ENCODE measurements at places on chromosomes 5 and 9.

DNA sequence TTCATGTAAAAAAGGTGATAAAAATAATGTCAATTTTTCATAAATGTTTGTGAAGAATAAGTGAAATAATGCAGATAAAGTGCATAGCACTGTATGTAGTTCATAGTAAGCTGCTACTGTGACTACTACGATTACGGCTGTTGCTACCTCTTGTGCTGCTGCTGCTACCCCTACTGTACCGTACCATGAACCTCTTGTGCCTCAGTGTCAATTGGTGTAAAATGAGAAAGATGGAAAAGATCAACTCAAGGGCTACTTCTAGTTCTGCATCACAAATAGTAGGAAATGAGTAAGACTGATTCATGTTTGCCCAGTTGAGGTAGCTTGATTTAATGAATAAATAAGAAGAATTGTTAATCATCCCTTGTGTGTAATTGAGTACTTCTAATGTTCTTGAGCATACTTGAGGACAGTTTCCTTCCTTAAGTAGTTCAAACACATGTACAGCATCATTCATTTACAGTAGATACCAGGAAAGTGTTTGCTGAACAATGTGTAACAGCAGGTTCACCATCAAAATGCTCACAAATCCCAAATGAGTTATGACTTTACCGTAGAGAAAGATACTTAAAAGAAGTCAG is 200.0 kb upstream of the ATP10B start:
- DNase-seq = no peak

DNA sequence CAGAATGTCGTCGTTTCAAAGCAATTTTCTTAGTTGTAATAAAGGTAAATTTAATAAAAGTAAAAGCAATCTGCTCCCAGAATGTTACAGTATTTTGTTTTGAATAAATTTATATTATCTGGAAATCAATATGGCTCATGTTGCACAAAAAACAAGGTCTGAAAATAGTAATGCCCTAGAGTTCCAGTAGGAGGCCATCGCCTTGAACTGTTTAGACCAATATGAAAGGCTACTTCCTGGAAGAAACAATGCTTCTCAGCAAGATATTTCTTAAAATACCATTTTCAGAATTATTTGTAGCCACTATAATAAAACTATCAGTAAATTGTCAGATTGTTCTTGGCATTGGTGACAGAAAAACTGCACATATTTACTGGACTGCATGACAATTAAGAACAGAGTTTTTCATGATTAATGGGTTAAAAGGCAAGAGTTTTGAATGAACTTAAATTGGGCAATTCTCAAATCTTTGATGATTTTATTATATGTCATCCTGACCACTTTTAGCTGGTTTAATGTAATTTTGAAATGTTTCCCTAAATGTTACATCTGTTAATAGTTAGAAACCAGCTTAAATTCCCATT is 153.2 kb downstream of the COMMD10 start:
- DNase-seq = no peak

DNA sequence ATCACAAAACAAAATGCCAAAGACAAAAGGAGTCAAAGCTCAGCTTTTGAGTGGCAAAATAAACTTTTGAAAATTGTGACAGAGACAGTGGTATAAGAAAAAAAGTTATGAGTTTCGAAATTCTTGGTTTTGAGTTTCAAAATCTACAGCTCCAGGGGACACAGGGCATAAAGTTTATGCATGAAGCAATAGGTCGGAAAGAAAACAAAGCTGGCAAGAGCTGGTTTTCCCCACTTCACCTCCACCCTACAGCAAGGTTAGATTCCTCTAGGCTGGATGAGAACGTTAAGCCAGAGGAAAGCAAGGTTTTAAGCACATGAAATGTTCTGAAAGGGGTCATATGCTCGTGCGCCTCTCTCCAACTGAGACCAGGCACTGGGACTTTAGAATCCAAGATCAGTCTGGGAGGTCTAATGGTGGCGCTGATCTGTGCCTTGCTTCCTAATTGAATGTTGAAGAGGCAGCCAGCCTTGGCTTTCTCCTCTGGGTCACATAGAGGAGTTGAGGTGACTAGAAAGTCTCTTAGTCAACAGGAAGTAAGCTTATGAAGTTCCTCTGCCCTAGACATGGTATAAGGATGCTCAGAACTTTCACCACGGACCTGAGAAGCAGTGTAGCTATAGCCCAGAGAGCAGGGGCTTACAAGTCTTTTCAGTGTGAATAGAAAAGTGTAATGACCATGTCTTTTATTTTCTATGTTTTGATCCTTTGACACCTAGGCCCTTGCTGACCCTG is 167.7 kb upstream of the DMAC1 start:
- DNase-seq = no peak

DNA sequence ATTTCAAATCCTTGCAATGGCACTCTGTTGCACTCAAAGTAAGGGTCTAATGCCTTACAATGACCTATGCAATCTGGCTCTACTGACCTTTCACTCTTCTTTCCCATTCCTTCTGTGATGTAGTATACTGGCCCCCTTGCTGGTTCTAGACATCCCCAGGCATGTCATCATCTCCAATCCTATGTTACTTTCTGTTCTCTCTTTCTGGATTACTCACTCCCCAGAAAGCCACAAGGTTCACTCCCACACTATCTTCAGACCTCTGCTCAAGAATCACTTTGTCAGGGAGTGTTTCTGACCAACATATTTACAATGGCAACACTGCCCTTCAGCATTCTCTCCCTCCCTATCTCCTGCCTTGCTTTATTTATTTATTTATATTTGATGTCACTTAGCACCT is 802.2 kb upstream of the WWC1 start:
- no peak for DNase-seq

- DNase-seq = no peak
Measured at GRCh38 chr5:133753856-133754255, 141.5 kb upstream of the FSTL4 start.

DNA sequence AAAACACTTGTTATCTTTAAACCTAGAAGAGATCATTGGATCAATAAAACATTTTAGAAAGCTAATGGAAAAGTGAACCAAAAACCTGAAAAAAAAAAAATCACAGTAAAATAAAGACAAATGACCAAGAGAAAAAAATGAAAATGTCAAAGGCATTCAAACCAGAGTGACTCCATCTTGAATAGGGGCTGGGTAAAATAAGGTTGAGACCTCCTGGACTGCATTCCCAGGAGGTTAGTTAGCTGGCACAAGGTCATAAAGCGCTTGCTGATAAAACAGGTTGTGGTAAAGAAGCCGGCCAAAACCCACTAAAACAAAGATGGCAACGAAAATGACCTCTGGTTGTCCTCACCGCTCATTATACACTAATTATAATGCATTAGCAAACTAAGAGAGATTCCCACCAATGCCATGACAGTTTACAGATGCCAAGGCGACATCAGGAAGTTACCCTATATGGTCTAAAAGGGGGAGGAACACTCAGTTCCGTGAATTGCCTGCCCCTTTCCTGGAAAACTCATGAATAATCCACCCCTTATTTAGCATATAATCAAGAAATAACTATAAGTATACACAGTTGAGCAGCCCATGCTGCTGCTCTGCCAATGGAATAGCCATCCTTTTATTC is 116.7 kb upstream of the NEK6 start:
- DNase-seq = no peak

DNA sequence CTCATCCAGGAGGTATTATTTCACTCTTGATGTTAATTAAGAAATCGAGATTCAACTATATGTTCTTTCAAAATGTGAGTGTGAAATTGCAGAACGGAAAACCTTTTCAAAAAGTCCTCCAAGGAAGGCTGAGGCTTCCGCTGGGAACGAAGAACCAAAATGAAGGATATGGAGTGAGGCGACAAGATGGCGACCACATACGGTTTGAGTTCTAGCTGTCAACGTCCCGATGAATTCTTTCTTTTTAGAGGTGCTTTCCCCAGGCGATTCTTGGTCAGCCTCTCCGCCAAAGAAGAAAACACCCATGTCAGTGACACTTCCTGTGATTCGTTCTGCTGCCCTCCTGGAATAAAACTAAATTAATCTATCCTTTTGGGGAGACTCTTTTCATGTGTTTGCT is 78.3 kb upstream of the ADAMTS16 start:
- DNase-seq = no peak

DNA sequence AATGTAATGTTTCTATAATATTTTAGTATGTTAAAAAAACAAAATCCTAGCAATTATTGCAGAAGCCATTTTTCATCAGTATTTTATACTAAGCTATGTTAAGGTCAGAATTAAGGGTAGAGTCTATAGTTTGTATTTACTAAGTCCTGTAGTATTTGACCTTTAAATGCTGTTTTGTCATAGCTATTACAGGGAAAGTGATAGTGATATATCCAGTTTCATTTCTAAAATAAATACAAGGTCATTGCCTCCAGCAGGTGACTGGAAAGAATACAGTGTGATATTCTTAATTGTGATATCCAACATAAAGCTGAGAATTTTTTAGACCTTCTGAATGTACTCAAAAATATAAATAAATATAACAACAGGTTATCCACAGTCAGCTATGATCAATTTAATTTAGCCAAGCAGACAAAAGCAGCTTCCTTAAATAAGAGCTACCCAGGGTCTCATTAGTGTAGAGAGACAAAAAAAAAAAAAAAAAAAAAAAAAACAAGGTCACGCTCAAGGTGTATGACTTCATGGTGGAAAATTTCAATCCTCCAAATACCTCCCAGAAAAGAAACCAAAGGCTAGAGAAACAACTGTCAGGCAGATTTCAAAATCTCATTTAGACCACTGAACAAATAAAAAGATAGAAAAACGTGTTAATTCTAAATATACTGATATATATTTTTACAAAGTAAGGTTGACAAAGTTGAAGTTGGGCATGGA is 278.7 kb downstream of the HCN1 start:
- DNase-seq = no peak

DNA sequence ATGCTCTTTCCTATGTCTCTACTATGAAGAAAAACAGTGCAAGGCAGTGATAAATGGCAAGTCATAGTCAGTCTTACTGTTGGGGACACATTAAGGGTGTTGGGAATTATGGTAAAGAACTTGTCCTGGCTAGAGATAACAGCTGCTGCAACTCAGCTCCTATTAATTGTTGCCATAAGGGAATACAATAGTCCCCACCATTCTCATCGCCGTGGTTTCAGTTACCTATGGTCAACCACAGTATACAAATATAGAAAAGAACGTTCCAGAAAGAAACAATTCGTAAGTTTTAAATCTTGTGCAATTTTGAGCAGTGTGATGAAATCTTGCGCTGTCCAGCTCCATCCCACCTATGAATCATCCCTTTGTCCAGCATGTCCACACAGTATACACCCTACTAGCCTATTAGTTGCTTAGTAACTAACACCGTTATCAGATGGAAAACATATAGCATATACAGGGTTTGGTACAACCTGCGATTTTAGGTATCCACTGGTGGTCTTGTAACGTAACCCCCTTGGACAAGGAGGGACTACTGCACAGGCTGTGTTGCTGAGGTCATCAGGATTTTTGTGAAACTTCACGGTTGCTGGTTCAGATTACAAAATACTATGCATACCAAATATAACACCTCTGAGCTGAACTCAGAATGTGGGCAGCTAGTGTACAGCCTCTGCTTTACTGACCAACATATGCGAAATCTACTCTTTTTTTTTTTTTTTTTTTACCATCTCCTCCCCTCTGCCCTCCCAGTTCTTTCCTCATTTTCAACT is 53.5 kb downstream of the ZFR start:
- DNase-seq = no peak

DNA sequence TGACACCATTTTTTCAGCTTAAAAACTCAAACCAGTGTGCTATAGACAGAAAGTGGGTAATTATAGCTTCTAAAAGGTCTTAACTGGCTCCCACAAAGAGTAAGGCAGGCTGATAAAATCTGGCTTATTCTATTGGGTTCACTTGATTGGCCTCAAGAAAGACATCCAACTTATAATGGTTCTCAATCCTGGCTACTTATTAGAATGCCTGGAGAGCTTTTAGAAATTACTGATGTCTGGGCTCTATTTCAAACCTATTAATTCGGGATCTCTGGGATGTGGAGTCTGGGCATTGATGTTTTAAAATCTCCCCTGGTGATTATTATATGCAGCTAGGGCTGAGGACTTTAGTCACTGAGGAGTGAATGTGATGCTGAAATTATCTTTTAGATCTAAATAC is 188.0 kb downstream of the TARS1 start:
- DNase-seq = no peak

- no peak for DNase-seq
Measured at GRCh38 chr9:96251451-96251850, 50.5 kb downstream of the HSD17B3 start.

GRCh38 chr9:84953252-84953773 is 283.8 kb downstream of the NTRK2 start:
- no peak for DNase-seq

GRCh38 chr5:138752341-138752950 is 779 bp upstream of the CTNNA1 start:
- no peak for DNase-seq

GRCh38 chr5:166340039-166340438 is 1951.4 kb upstream of the WWC1 start:
- DNase-seq = no peak

DNA sequence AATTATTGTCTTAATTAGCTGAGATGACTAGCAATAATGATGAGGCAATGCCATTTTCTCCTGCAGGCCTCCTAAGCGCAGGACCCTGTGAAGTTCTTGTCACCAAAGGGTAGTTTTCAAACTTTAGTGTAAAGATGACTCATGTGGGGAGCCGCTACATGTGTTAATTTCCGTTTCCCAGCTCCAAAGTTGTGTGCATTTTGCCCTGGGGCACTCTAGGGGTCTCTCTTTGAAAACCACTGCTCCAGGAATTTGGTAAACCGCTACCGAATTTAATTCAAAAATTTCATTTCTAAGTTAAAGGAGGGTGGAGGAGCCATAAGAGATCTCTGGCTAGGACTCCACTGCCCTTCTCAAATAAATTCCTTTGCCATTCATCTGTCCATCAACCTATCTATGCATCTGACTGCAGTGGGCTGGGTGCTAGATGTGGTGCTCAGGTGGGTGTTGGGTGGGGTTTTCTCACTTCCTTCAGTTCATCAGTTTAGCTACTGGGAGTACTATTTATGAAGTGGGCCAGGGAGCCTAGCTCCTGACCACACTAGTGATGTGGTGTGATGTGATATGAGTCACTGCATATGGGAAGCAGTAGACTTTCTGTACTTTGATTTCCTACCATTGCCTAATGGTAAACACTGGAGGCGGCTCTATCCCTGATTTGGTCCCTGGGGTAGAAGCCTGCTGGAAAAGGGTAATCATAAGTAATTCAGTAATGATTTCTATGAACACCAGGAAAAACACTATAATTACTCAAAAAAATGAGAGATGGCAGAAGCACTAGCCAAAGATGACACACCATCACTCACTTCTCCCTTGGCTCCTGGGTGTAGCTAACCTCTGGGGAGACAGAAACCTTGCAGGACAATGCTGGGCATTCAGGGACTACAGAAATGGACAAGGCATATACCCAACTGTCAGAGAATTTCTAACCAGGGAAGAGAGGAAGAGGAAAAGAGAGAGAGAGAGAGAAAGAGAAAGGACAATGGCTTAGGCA is 4.0 kb upstream of the ZSWIM6 start:
- peak; percentile 26 for DNase-seq

DNA sequence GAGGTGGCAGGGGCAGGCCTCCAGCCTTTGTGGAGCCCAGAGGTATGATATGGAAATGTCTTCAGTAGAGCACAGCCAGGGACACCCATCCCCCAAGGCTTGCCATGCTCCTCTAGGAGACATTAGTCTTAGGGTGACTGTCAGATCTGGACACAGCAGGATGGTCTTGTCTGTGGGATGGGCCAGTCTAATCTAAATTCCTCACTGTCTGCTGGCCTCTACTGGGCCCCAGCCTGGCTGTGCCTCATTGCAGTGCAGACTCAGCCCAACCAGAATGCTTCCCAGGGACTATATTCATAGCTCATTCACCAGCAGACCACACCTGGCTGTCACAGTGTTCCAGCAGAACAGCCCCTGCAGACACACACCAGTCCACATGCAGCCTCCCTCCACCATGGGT is 129.5 kb upstream of the MRPS30 start:
- DNase-seq = no peak

- no peak for DNase-seq
Measured at GRCh38 chr5:172542651-172543131, 88.4 kb upstream of the SH3PXD2B start.
